ENCODE measurements at places on chromosomes 2 and 18.

DNA sequence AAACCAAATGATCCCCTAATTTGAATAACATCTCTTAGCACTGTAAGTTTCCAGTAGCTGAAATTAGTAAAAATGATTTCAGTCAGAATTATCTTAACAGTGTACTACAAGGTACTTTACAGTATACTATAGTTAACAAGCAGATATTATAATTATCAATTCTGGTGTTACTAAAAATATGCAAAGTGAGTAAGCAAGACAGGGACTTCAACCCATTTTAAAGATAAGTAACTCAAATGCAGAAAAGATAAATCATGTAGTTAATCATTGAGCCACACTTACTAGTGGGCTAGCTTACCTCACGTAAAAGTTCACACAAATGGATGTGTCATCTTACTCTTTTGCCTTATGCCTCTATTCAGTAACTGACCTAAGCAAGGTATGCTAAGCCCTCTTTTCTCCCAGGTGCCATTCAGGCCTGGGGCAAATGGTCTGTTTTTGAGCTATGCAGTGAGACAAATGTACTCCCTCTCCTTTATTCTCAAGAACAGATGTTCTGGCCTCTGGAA, 101.0 kb downstream of the NBAS start:
- no peak for DNase-seq

DNA sequence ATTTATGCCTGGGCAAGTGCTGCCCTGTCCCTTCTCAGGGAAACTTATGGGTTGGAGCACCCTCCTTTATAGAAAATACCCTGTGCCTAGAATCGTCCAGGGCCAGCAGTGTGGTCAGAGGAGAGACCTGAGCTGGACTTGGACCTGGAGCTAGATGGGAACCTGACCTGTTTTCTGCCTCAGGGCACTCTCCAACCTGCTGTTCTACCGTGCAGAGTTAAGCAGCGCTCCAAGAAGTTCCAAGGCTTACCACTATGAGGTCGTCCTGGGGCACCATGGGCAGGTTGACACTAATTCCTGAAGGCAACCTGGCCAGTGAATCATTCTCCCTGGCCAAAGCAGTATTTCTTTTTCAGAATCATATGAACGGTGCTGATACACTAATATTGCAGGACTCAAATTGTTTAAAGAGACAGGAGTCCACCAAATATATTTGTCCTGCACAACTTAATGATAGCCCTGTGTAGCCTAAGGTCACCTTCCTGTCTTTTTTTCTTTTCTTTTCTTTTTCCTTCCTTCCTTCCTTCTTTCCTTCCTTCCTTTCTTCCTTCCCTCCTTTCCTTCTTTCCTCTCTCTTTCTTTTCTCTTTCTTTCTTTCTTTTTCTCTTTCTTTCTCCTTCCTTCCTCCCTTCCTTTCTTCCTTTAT, 455.4 kb upstream of the HNMT start:
- DNase-seq, result no peak

GRCh38 chr2:15941481-15941850, 1.1 kb downstream of the MYCN start:
- no peak for DNase-seq

DNA sequence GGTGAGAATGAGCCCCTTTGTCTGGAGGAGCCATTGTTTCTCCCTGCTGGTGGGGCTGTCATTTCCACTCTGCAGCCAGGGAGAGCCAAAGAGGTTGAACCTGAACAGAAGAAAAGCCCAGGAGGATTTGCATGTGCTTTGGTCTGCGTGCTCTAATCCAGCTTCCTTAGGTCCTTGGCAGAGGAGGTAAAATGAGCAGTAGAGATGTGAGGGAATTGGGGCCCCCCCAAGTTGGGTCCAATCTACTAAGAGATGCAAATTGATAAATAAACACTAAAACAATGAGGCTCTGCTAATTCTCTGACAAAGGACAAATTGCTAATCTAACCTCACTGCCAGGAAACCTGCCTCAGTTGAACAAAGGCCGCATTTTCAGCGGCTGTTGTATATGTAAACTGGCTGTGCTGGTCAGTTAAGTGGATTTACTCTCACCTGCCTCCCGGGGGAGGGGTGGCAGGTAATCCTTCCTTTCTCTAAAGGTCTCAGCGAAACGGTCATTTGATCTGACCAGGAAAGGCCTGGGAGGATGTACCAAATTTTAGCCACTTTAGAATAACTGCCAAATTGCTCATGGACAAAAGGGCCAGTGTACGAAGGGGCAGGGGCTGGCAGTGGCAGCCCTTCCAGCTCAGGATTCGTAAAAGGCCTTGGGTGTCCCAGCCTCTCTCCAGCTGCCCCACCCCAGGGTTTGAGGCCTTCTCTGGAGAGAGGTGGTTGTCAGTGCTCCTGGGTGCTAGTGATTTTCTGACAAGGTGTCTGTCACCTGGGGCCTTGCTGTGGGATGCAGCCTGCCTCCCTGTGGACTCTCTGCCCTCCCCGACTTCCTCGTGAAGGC, 193.6 kb downstream of the MIB1 start:
- DNase-seq, result no peak

DNA sequence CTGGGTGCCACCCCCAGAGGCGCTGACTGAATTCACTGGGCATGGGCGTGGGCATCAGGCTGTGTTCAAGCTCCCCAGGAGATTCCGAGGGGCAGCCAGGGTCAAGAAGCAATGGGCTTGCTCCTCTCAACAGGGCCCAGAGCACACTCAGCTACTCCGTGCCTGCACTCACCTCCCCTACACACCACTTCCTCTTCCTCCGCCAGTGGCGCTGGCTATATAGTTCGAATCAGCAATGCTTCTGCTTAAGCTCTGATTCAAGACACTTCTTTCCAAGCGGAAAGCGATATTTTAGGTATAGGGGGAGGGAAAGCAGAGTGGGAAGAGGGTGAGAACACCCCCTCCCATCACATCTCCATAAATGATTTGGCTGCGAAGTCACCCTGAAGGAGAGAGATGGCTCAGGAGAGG, 42.1 kb downstream of the CRACDL start:
- DNase-seq, result no peak

DNA sequence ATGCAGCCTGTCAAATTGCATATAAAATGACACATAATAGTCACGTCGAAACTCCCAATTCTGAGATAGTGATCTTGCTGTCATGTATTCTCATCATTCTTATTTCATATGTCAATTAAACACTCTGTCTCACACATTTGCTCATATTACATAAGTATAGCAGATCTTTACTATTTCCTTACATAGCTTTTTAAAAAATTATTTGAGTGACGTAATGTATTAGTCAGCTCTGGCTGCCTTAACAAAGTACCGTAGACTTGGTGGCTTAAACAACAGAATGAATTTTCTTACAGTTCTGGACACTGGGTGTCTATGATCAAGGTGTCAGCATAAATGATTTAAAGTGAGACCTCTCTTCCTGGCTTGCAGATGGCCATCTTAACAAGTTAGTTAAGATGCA, 1032.3 kb upstream of the NRXN1 start:
- DNase-seq, result no peak

- DNase-seq, result no peak
Measured at GRCh38 chr2:155830351-155830750, 502.2 kb downstream of the NR4A2 start.

DNA sequence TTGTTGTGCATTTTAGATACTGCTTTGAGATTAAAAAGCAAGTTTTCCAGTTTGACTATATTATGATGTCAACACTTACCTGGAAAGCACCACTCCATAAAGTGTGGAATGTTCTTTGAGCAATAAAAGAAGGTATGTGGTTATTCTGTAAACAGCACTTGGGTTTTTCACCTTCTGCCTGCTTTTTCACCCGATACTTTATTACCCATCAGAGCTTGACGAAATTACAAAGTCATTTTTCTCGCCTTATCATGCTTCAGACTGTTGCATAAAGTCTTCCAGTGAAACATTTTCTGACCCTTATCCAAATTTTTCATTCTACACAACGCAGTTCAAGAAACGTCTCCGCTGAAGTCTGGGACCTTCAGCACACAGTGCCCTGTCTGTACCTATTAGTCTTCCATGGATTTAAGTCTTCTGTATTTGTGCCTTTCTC, 25.2 kb downstream of the CAB39 start:
- no peak for DNase-seq

DNA sequence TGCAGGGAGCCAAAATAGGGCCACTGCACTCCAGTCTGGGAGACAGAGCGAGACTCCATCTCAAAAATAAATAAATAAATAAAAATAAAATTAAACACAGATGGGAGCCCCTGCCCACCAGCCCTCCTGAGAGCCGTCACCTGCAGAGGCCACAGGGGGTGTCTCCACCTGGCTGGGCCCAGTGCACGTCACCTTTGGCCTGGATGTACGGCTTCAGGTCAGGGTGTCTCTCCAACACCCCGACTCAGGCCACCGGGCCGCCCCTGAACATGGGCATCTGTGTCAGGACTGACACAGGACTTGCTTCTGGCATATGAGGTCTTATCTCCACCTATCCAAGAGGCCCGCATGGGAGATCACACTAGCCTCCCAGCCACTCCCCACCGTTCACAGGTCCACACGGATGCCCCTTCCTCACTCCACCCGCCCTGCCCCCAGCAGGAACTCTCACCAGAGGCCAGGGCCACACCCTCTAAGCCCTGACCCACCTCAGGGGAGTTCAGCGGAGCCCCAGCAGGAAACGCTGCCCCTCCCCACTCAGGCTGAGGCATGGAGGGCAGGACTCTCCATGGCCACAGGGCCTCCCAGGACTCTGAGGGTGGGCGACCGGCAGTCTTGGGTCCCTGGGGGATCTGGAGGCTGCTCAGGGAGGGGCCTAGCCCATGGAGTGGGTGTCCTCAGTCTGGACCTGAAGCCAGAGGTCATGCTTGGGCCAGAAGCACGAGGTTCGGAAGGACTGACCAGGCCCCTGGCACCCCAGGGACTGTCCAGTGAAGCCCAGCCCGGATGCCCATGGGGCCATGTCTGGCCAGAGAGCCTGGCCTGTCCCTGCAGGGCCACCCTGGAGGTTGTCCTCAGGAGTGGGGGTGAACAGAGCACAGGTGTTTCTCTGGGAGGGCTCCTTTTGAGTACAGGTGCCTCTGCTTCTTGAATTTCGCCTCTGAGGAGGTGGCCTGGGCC, 1.6 kb upstream of the CROCC2 start:
- DNase-seq, result peak; percentile 72

- DNase-seq, result no peak
Measured at GRCh38 chr2:121121661-121122060, 163.3 kb downstream of the TFCP2L1 start.

GRCh38 chr18:35027206-35027605, 14.0 kb upstream of the MAPRE2 start:
- no peak for DNase-seq

- DNase-seq, result no peak
Measured at GRCh38 chr2:121519153-121519552, 11.5 kb upstream of the RNU4ATAC start.

DNA sequence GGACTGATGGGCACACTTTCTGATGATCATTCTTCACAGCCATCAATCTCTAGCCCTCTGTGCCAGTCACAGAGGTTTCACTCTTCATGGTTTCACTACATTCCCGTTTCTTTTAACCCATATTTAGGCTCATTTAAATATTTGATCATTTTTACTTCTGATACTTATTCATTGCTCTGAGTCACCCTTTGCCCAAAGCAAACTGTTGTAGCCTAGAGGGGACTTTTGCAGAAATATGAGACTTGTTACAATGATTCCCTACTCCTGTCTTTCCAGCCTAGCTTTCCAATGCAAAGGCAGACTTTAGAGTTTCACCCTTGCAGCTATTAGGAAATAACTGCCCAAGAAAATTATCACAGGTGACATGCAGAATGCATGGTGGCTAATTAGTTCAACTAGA, 444.2 kb downstream of the PTPRM start:
- DNase-seq, result no peak

GRCh38 chr2:168490015-168490874, 34.2 kb downstream of the CERS6 start:
- DNase-seq, result no peak

DNA sequence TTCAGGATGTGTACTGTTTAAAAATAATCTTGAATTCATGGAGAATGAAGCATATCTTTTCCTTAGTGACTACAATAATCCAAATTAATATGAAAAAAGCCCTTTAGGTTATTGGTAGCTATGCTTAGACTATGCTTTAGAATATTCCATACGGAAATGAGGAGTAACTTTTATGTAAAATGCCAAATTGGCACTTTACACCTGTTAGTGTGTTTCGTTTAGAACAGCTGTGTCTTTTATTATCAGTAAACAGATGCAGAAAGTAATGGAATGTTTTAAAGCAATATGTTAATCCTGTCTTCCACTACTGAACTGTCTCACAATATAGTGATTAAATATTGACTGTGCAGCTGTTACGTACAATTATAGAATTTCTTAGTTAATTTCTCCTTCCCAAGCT, 129.6 kb downstream of the PMS1 start:
- DNase-seq, result no peak

DNA sequence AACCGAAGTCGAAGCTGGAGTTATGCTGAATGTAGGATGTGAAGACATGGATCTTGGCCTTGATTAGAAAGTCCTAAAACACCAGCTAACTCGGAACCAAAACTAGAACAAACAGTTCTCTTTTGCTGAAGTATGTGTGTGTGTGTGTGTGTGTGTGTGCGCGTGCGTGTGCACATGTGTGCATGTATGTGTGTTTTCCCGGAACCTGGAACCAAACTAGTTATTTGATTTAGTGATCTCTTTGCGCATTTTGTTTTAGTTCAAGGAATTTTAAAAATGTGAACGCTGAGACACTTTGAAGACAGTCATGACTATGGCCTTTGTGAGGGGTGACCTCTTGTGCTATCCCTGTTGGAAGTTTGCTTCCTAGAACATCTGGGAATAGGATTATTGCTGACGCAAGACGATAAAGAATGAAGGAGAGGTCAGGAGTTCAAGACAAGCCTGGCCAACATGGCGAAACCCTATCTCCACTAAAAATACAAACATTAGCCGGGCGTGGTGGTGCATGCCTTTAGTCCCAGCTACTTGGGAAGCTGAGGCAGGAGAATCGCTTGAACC, 23.8 kb downstream of the FHL2 start:
- DNase-seq, result no peak

- no peak for DNase-seq
Measured at GRCh38 chr18:36661999-36662398, 166.8 kb downstream of the TPGS2 start.

DNA sequence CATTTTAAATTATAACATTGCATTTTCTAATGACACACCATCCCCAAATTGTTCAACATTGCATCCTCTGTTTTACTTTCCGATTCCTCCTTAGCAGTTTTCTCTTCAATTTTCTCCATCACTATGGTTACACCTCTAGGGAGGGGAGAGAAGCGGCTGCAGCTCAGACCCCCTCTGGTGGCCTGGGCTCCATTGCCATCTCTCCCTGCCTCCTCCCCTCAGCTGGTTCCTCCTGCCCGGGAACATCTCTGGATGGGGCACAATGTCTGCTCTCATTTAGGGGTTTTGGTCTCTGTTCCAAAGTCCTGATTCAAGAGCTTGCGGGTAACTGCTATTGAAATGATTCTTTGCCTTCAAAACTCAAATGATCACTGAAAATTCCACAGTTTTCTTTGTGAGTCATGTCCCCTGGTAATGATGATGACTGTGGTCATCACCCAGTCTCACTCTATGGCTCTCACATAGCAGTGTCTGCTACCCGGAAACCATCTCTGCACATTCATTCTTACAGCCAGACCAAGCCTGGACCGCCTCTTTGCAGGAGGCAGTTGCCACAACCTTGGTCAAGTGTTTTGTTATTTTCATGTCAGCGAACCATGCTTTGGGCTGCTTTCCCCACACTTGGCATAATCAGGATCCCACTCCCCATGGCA, 263.9 kb downstream of the ALPK2 start:
- DNase-seq, result no peak

- DNase-seq, result no peak
Measured at GRCh38 chr2:130345611-130346010, 2.9 kb downstream of the IMP4 start.

- DNase-seq, result no peak
Measured at GRCh38 chr2:204670756-204671155, 125.5 kb downstream of the PARD3B start.

GRCh38 chr2:85106489-85107180, 26.6 kb upstream of the TCF7L1 start:
- no peak for DNase-seq

Measured in spleen (tissue), 13 donors.